Natural killer cell treated with Interleukin-12 subunit alpha and Interleukin-12 subunit beta and Interleukin-15 and Interleukin-18, amount 100 ng/mL, for 72 hours (primary cell): ENCODE measurements at places on chromosomes 6 and 20. TPM values are rescaled to one million over a fixed set of nuclear protein-coding genes. Genes with fewer than 3 reads are reported as not detected.

DNA sequence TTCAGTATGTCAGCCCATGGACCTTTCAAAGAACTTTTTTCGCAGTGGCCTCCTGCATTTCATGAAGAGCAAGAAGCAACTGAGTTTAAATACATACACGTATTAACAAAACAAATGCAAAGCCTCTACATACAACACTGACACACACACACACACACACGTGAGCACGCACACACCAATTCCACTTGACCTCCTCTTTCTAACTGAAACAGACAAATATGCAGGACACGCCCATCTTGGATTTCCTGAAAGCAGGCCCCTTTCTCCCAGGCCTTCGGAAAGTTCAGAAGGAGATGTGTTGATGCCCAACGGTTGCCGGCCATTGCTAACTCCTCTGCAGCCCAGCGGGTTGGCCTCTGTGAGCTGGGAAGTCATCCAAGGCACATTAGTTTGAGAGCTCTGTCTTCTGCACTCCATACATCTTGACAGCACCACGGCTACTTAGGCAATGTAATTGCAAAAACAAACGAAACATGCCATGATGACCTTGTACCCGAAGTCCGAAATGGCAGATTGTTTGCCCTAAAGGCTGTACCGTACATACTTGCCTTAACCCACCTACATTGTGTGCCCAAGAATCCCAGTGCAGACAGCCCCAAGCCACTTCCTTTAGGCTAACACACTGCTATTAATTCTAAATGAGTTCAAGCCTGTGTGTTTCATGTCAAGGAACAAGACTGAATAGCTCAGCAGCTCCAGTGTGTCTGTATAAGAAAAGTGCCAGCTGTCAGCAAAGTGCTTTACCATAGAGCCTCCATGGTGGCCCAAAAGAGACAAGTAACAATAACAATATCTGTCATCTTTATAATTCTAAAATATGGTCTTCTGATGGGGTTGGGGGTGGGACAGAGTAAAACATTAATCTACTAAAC, 138.8 kb upstream of the RNF217 start:
- no peaks in the 10 kb centered on the region for H3K27me3 ChIP-seq
- H3K4me1 ChIP-seq: no peaks in the 10 kb centered on the region
- H3K4me3 ChIP-seq: no peak overlapping the region
- no peaks in the 10 kb centered on the region for H3K36me3 ChIP-seq
- DNase-seq: no peak

GRCh38 chr20:4256874-4257273, 241.5 kb upstream of the RNF24 start:
- peaks cover 39% of the 10 kb centered on the region for H3K27me3 ChIP-seq
- DNase-seq: no peak
- H3K4me3 ChIP-seq: no peak overlapping the region

ME1 gene
- total RNA-seq: 1.3 TPM

DNA sequence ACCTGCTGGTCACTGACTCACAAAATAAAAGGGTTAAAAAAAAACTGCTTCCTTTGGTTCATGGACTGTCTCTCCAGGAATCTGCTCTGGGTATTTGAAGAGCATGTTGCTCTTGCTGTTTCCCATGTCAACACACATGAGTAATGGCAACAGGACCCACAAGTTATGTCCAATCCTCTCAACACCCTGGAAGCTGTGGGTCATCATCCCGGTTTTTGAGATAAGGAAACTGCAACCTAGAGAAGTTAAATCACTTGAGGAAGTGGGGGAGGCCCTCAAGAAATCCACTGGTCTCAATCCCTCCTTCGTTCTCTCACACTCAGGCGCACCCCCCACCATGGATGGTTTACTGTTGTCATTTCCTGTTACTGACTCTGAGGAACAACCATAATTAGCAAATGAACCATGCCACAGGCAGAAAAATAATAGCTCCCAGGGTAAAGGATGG, 12.4 kb downstream of the MAP1LC3A start:
- H3K4me3 ChIP-seq: no peak overlapping the region
- peaks cover 5% of the 10 kb centered on the region for H3K36me3 ChIP-seq
- peak overlapping the region; percentile 53 for H3K27ac ChIP-seq
- H3K4me1 ChIP-seq: peaks cover 9% of the 10 kb centered on the region
- H3K27me3 ChIP-seq: no peaks in the 10 kb centered on the region

GRCh38 chr20:33463332-33464101, 20.0 kb upstream of the SNTA1 start:
- DNase-seq: no peak
- H3K27ac ChIP-seq: no peak overlapping the region
